Fibroblast of gingiva (primary cell): ENCODE measurements at places on chromosomes 5 and 9.
A peak's percentile ranks its signal among the peaks of the same experiment; 100 is the strongest.

DNA sequence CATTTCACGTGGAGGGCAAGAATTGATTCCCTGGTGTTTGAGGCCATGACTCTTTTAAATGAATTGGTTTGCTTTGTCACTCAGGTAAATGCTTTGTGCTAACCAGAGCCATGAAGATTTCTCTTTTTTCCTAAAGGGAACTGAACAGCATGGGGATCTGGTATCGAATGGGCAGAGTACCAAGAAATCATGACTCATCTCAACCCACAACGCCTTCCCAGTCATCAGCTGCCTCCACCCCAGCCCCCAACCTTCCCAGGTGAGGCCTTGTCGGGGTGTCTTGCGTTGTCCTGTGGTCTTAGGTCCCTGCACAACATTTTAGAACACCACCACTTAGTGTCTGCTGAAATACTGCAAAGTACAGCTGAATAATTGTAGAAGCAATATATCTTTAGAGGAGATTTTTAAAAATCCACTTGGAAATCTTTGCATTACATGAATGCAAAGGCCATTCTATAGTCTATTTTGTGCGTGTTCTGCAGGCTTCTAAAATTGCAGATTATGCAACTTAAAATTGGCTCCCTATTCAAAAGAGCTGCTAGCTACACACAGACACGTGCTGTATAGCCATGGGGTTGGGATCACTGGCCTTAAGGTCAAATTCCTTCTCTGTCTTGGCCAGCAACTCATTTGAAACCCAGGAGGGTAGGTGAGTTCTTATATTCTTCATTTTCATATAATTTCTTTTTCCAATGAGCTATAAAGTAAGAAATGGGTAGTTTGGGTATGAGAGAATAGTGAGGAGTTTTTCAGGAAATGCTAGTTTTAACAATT lies 69.0 kb downstream of the MVB12B start:
- DNase-seq, result peak; percentile 21

DNA sequence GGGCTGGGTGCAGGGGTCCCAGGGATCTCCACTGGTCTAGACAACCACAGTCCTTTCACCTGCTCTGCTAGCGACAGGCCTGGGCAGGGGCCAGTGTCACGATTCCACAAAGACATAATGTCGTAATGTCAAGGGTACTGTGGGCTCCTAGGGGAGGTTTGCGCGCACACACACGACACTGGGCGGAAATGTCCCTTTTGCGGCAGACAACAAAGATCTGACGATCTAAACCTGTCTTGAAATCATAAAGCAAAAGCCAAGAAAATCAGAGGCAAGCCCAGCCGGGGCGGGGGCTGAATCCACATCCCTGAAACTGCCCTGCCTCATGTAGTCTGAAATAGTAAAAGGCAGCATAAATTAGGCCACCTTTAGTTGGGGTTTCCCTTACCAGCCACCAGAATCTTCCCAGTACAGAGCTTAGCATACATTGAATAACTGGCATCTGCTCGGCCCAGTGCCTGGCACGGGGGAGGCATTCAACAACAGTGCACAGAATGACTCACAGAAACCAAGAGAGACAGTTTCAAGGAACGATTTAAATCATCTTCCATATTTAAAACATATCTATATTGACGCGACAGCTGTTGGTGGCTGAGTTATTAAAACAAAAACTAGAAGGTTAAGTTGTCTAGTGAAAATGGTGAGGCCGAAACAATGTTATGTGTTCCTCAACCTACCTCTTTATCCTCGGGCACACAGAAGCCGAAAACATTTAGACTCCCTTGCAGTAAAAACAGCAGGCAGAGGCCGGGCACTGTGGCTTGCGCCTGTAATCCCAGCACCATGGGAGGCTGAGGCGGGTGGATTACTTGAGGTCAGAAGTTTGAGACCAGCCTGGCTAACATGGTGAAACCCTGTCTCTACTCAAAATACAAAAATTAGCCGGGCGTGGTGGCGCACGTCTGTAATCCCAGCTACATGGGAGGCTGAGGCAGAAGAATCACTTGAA lies 151.0 kb downstream of the MYO10 start:
- DNase-seq, result no peak

DNA sequence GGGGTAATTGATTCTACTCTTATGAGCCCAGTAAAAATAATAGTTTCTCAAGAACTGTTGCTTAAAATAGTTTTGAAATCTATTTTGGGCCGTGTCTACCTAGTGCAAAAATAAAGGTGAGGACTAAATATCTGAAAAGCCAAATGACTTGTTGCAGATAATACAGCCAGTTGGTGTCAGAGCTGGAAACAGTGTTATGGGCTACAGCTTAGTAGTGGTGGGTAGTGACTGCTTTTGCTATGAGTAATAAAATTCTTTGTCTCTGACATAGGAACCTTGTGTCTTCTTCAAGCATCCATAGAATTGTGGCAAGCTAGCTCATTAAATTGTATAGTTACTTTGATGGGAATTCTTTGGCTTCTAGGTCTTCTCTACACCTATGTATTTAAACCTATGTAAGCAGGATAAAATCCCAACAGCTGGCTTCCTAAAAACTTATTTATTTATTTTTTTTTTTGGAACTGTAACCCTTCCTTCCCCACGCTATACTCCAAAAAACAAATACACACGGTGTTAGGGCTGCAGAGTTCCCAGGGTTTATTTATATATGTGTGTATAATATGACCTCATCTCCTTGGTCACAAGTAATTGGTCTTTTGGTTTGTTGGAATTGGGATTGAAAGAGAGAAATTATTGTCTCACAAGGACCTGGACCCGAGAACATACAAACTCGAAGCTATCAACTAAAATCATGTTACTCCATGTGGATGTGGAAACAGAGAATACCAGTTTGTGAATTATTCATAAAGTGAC lies 138.0 kb downstream of the NUDT12 start:
- peak; percentile 31 for DNase-seq

DNA sequence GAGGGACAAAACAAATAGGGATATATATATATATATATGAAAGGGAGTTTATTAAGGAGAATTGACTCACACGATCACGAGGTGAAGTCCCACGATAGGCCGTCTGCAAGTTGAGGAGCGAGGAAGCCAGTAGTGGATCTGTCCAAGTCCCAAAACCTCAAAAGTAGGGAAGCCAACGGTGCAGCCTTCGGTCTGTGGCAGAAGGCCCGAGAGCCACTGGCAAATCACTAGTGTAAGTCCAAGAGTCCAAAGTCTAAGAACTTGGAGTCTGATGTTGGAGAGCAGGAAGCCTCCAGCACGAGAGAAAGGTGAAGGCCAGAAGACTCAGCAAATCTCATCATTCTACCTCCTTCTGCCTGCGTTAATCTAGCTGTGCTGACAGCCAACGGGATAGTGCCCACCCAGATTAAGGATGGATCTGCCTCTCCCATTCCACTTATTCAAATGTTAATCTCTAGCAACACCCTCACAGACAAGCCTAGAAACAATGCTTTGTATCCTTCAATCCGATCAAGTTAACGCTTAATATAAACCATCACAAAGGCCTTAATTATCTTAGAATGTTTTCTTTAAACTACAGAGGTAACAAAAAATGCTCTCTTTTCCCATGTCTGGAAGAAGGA lies 23.8 kb upstream of the DAB2 start:
- DNase-seq, result no peak

DNA sequence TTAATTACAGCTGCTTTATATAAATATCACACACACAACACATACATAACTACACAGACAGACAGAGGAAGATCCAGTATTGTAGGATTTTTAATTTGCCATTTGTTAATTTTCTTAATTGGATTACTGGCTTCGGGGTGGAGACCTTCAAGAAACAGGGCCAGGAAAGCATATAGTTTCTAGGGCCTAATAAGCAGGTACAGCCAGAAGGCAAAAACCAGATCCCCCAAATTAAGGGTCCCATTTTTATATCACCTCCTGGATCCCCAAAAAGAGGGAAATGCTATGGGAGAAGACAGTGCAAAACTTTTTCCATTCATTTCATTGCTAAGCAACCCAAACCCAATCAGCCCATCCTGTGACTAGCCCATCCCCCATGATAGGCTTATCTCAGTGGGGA lies 373.3 kb upstream of the FAM174A start:
- DNase-seq, result no peak

GRCh38 chr5:43190755-43191603 lies 1.0 kb upstream of the NIM1K start:
- peak; percentile 18 for DNase-seq

DNA sequence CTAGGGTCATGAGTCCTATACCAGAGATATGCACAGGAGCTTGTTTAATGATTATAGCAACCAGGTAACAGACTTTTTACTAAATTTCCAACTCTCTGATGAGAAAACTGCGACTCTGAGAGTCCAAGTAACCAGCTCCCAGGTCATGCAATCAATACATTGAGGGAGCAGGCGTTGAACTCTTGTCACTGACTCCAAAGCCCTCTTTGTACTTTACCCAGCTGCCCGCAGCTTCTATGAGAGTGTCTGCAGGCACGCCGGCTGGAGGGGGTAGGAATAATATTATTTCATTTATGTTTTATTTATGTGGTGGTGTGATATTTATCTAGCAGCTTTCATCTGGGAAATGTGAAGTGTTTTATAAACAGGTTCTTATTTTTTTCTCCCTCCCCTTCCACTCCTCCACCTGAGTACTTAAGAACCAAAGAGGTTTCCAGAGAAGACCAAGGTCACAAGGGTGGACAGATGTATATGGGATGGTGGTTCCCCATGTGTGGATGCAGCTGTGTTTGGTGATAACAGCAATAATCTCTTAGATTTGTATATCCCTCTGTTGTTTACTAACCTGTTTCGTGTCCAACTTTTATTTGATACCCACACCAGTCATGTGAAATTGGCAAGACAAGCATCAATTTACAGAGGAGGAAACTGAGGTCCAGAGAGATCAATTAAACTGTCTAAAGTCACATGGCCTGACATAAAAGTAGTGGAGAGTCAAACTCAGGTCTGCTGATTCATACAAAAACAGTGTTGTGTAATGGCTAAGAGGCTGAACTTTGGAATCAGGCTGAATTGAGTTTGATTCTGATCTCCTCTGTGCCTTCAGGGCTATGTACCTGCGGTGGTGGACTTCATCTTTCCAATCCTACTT lies 140.2 kb upstream of the TRIM32 start:
- no peak for DNase-seq

- peak; percentile 52 for DNase-seq
Measured at GRCh38 chr9:36276781-36277181, 18.5 kb upstream of the GNE start.

DNA sequence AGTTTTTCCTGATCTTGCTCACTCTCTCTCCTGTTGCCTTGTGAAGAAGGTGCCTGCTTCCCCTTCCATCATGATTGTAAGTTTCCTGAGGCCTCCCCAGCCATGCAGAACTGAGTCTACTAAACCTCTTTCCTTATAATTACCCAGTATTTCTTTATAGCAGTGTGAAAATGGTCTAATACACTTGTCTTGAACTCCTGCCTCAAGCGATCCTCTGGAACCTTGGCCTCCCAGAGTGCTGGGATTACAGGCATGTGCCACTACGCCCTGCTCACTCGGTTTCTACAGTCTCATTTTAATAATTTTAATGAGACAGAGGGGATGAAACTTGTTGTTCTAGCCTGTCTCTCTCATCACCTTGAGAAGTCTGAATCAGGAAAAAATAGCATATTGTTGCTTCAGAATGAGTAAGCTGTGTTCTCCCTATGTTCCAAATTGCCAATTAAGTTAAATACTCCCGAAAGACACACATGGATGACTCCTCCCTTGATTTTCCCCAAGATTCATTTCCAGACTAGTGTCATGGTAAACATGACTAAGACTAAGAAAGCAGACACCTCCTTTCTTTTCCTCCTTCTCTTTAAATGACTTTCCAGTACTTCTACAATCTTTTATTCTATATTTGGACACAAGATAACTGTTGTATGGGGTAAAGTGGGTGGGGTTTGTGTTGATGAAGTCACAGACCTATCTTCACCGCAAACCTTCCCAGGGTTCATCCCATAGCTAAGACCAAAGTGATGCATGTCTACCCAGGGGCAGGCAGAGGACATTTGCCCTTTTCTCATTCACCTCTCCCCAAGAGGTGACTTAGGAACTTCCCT lies 7.8 kb upstream of the DNAJC18 start:
- DNase-seq, result no peak

DNA sequence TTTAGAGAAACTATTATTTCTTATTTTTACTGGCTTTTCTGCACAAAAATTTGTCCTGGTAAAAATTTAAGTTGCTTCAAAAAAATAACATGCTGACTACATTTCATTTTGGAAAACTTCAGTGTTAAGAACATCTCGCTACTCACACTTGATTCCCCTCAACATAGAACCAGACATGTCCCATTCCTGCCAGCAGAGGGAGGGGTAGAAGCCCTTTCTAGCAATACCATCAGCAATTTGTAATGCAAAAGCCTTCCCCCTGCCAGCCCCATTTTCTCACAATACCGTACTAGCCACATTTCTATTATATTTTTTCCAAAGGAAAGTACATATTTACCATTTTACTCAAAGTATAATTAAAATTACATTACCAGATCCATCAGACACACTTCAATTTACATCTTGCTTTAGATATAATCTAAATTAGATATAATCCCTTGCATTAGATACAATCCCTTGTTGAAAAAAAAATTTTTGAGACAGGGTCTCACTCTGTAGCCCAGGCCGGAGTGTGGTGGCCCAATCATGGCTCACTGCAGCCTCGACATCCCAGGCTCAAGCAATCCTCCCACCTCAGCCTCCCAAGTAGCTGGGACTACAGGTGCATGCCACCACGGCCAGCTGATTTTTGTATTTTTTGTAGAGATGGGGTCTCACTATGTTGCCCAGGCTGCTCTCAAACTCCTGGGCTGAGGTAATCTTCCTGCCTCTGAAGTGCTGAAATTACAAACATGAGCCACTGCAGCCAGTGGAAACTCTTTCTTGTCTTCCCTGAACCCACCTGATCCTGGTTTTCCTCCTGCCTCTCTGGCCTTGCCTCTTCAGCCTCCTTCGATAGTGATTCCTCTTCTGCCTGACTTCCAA lies 39.6 kb upstream of the IDNK start:
- DNase-seq, result peak; percentile 58

GRCh38 chr5:96530901-96531300 lies 97.9 kb upstream of the PCSK1 start:
- DNase-seq, result no peak

DNA sequence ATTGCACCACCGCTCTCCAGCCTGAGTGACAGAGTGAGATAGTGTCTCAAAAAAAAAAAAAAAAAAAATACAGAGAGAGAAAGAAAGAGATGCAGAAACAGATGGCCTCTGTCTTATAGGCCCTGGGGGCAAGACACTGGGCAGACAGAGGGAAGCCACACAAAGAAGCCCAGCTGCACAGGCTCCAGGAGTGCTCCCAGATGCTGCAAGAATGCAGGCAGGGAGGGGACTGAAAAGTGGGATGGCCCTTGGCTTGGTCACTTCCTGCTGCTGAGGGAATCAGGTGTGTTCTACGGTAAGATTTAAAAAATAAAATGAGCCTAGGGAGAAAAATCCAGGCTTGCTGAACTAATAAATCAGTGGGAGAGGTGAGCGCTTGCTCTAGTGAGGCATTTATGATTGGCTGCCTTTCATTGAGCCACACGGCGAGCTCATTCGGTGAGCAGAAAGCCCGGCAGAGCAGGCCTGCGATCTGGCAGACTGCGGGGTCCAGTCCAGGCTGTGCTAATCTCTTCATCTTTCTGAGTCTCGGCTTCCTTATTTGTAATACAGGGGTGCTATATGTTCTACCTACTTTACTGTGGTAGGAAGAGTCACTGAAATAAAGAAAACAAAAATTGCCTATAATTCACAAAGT lies 80.6 kb downstream of the RAD23B start:
- DNase-seq, result no peak

- DNase-seq, result peak; percentile 38
Measured at GRCh38 chr5:60339691-60340201, 360.2 kb downstream of the DEPDC1B start.
